ENCODE measurements at places on chromosomes 16 and 17.

- no peak overlapping the region for H3K4me3 ChIP-seq
- no peaks in the 10 kb centered on the region for H3K36me3 ChIP-seq
- peak overlapping the region; percentile 24 for H3K27ac ChIP-seq
- H3K4me1 ChIP-seq, result no peaks in the 10 kb centered on the region
- peak; percentile 90 for DNase-seq
- peaks cover 22% of the 10 kb centered on the region for H3K27me3 ChIP-seq
These were observed 5.1 kb downstream of the SNAI3 start for GRCh38 chr16:88681084-88681680.

DNA sequence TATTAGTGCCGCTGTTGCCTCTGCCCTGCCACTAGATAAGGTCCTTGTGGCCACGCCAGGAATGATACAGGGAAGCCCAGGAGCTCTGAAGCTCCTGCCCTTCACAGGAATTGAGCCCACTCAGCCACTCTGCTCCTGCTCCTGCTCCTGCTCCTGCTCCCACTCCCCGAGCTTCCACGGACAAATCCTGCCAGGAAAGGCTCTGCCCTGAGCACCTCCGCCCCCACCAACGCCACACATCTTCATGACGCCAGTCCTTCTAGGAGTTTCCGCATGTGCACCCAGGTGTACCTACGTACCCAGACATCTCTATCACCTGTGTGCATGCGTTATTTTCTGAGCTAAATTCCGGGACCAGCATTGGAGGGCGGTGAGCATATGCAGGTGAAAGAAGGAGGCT, 369.1 kb downstream of the C16orf95 start:
- H3K4me1 ChIP-seq, result peaks cover 2% of the 10 kb centered on the region
- H3K4me3 ChIP-seq, result no peak overlapping the region
- DNase-seq, result no peak
- no peaks in the 10 kb centered on the region for H3K36me3 ChIP-seq

GRCh38 chr17:68035131-68035522, 408 bp upstream of the KPNA2 start:
- DNase-seq, result peak; percentile 98
- H3K27ac ChIP-seq, result no peak overlapping the region
- H3K36me3 ChIP-seq, result peaks cover 33% of the 10 kb centered on the region
- peaks cover 2% of the 10 kb centered on the region for H3K4me1 ChIP-seq
- H3K4me3 ChIP-seq, result peak overlapping the region; percentile 28
- no peaks in the 10 kb centered on the region for H3K27me3 ChIP-seq

- H3K36me3 ChIP-seq, result no peaks in the 10 kb centered on the region
- DNase-seq, result peak; percentile 53
- H3K27me3 ChIP-seq, result peaks cover 28% of the 10 kb centered on the region
- H3K4me1 ChIP-seq, result no peaks in the 10 kb centered on the region
- H3K27ac ChIP-seq, result no peak overlapping the region
- H3K4me3 ChIP-seq, result peak overlapping the region; percentile 54
These were observed 55.1 kb downstream of the ATP2C2 start for GRCh38 chr16:84423416-84423837.

DNA sequence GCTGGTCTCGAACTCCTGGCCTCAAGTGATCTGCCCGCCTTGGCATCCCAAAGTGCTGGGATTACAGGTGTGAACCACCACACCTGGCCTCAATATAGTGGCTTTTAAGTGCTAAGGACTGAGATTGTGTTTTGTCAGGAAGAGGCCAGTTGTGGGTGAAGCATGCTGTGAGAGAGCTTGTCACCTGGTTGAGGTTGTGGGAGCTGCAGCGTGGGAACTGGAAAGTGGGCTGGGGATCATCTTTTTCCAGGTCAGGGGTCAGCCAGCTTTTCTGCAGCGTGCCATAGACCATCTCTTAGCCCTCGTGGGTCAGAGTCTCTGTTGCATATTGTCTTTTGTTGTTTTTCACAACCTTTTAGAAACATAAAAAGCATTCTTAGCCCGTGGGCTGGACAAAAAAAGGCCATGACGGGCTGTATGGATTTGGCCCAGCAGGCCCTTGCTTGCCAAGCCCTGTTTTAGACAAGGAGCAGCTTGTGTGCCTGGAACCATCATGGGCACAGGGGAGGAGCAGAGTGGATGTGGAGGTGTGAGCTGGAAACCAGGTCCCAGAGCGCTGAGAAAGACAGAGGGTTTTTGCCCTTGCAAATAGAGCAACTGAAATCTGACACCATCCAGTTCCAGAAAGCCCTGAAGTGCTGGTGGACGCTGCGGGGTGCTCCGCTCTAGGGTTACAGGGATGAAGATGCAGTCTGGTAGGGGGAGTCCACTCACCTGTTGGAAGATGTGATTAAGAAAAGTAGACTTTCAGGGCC, 5.5 kb downstream of the BIRC5 start:
- peak; percentile 66 for DNase-seq
- H3K4me1 ChIP-seq, result no peaks in the 10 kb centered on the region
- H3K36me3 ChIP-seq, result peaks cover 55% of the 10 kb centered on the region
- H3K4me3 ChIP-seq, result no peak overlapping the region

DNA sequence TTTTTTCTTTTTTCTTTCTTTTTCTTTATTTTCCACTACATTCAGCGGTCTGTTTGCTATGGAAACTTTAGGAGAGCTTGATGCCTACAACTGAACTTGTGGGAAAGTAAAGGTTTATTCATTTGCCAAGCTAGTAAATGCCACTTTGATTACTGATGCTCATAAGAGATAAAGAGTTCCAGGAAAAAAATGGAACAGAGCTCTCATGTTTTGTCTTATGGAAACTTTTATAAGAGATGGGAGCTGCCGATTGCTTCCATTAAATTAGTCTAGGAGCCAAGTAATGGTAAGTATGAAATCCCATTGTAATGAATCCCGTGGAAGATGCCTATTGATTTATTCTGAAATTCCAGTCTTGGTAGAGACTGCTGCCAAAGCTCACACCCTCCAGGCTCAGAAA, 7.1 kb downstream of the ANKFN1 start:
- H3K27ac ChIP-seq, result no peak overlapping the region
- no peaks in the 10 kb centered on the region for H3K27me3 ChIP-seq
- peaks cover 9% of the 10 kb centered on the region for H3K4me1 ChIP-seq
- DNase-seq, result no peak

DNA sequence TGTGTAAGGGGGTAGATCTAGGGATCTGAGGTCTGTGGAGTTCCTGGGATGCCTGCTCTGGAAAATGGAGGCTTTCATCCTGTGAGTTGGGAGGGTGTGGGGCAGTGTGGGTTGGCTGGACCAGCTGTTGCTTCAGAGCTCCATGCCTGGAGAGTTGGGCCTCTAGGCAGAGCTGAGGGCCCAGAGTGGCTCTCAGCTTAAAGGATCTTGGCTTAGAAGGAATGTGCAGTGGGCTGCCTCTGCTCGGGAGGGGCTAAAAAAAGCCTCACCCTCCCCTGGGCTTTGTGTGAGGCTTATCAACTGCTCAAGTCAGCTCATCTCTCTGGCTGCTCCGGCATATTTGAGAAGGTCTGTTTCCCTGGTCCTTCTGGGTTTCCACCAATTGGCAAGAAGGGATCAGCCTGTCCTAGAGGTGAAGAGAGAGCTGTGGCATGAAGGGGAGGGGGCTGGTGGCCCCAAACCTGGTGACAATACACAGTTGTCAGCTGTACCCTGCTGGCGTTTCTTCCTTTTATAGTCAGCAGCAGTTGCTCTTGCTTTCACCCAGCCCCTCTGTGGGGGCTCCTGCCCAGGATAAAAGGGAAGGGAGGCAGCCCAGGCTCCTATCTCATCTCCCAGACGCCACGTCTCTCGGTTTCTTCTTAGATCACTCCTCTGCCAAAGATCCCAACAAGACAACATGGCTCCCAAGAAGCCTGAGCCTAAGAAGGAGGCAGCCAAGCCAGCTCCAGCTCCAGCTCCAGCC, at the start of gene MYL4:
MYL4 (plus strand) TSS at position 605 of the 745 bp plus-strand sequence; CDS start at position 680, 75 bp downstream.
- H3K4me1 ChIP-seq, result peaks cover 7% of the 10 kb centered on the region
- peak within 1 kb of the TSS; percentile 79 for H3K4me3 ChIP-seq
- peak; percentile 70 for DNase-seq
- H3K36me3 ChIP-seq, result peaks cover 5% of the 10 kb centered on the region
- no peak within 1 kb of the TSS for H3K27ac ChIP-seq

DNA sequence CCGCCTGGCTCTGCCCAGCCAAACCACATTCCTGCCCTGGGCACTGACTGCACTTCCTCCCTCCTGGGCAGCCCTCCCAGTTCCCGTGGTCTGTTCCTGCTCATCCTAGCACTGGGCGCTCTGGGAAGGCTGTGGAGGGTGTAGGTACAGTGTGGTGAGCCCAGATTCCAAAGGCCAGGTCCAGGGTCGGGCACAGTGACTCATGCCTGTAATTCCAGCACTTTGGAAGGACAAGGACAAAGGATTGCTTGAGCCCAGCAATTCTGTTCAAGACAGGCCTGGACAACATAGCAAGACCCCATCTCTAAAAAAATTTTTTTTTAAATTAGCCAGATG, 30.6 kb downstream of the C16orf74 start:
- H3K36me3 ChIP-seq, result no peaks in the 10 kb centered on the region
- H3K27ac ChIP-seq, result no peak overlapping the region
- DNase-seq, result no peak

- H3K27me3 ChIP-seq, result no peaks in the 10 kb centered on the region
- DNase-seq, result no peak
- no peaks in the 10 kb centered on the region for H3K4me1 ChIP-seq
- no peak overlapping the region for H3K27ac ChIP-seq
- no peak overlapping the region for H3K4me3 ChIP-seq
- H3K36me3 ChIP-seq, result no peaks in the 10 kb centered on the region
These were observed 116.8 kb downstream of the CDYL2 start for GRCh38 chr16:80687606-80688005.

- no peak overlapping the region for H3K4me3 ChIP-seq
- no peaks in the 10 kb centered on the region for H3K36me3 ChIP-seq
- no peak overlapping the region for H3K27ac ChIP-seq
- no peaks in the 10 kb centered on the region for H3K4me1 ChIP-seq
These were observed 16.0 kb downstream of the NPTX1 start for GRCh38 chr17:80460429-80460834.

DNA sequence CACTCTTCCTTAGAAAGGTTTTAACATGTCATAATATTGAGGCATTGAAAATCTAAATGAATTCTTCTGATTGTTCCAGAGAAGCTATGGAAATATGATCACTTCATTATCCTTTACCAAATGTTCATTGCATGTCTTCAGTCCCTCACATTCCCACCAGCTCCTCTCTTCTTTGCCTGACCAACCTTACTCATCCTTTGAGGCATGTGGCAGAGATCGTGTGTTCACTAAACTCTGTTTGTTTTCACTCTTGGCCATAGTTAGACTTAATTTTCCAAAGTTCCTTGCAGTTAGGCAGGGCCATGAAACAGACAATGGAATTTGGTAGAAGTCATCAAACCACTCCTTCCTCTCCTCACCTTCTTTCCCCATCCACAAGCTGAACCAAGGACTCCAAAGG, 266.5 kb upstream of the HSBP1 start:
- no peak for DNase-seq
- no peak overlapping the region for H3K27ac ChIP-seq
- no peaks in the 10 kb centered on the region for H3K4me1 ChIP-seq
- H3K4me3 ChIP-seq, result no peak overlapping the region
- no peaks in the 10 kb centered on the region for H3K36me3 ChIP-seq

DNA sequence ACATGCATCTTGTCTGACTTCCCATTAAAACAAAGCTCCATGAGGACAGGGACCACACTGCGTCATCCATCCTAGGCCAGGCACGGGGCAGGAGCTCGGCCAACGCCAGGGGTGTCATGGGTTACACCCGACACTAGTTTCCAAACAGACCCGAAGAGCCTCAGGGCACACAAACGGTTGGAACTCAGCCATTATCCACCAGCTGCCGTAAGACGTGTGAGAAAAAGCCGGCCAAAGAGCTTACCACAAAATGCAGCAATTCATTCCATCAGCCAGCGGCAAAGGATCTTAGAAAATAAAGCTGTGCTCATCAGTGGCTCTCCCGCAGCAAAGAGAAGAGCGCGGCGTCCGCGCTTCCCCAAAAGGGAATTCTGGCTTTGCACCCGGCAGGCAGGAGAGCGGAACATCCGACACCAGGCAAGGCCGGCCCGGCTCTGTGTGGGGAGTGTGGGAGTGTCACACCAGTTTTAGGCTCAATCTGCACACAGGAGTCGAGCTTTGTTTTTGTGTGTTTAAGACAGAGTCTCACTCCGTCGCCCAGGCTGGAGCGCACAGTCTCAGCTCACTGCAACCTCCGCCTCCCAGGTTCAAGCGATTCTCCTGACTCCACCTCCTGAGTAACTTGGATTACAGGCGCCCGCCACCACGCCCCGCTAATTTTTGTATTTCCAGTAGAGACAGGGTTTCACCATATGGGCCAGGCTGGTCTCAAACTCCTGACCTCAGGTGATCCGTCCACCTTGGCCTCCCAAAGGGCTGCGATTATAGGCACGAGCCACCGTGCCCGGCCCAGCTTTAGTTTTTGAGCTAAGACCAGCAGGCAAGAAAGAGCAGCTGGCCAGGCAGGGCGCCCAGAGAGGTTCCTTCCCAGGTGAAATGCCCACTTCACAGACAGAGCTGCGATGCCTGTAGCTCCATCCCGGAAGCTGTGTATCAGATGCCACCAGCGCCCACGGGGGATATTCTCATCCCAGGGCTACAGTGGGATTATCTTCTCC, 1.5 kb downstream of the SLC38A8 start:
- no peak for DNase-seq
- H3K36me3 ChIP-seq, result no peaks in the 10 kb centered on the region
- peaks cover 50% of the 10 kb centered on the region for H3K27me3 ChIP-seq
- H3K4me3 ChIP-seq, result no peak overlapping the region
- peaks cover 14% of the 10 kb centered on the region for H3K4me1 ChIP-seq
- H3K27ac ChIP-seq, result no peak overlapping the region
